ENCODE measurements at places on chromosomes 6 and 20.
A peak's percentile ranks its signal among the peaks of the same experiment; 100 is the strongest.

GRCh38 chr6:79152269-79152737 is 74.2 kb upstream of the PHIP start:
- DNase-seq: no peak

GRCh38 chr6:135707426-135707825 is 144.1 kb upstream of the PDE7B start:
- no peak for DNase-seq

DNA sequence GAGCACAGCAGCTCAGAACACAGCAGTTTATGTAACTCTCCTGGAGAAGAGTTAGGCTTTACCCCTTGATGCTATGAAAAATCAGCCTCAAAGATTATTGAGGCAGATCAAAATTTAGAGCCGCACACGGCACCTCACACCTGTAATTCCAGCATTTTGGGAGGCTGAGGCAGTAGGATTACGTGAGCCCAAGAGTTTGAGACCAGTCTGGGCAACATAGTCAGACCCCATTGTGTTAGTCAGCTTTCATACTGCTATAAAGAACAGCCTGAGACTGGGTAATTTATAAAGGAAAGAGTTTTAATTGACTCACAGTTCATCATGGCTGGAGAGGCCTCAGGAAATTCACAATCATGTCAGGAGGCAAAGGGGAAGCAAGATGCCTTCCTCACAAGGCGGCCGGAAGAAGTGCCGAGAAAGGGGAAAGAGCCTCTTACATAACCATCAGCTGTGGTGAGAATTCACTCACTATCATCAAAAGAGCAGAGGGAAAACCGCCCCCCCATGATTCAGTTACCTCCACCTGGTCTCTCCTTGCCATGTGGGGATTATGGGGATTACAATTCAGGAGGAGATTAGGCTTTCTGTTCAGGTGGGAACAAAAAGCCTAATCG is 87.7 kb downstream of the SGK1 start:
- no peak for DNase-seq

- no peak for DNase-seq
These were observed 24.3 kb upstream of the RPN2 start for GRCh38 chr20:37154684-37155298.

GRCh38 chr20:9300080-9300479 is 214.3 kb upstream of the LAMP5 start:
- no peak for DNase-seq

DNA sequence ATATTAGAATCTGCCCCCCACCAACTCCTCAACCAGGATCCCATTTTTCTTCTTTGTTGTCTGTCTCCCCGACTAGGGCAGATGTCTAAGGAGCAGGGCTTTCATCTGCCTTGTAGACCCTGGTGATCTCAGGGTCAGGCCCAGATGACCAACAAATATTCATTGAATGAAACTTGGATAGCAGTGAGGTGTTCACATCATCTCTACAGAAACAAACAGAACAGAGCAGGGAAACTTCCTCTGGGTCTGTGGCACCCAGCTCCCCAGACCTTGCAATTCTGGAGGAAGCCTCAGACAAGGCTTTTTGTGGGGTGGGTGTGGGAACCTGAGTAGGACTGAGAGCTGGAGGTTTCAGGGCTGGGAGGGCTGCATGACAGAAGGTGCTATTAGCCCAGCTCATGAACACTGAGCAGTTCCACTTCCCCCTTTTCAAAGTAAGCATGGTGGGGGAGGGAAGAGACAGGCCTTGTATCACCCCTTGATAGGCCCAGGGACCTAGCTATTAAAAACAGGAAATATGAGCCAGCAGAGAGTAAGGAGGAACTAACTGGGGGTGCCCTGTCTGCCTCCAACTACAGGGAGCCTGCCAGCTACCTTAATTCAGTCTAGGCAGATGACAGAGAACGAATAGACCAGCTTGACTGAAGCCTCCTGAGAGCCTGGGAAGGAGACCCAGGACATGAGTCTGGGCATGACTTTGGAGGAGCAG is 37.3 kb upstream of the TOP1 start:
- no peak for DNase-seq

DNA sequence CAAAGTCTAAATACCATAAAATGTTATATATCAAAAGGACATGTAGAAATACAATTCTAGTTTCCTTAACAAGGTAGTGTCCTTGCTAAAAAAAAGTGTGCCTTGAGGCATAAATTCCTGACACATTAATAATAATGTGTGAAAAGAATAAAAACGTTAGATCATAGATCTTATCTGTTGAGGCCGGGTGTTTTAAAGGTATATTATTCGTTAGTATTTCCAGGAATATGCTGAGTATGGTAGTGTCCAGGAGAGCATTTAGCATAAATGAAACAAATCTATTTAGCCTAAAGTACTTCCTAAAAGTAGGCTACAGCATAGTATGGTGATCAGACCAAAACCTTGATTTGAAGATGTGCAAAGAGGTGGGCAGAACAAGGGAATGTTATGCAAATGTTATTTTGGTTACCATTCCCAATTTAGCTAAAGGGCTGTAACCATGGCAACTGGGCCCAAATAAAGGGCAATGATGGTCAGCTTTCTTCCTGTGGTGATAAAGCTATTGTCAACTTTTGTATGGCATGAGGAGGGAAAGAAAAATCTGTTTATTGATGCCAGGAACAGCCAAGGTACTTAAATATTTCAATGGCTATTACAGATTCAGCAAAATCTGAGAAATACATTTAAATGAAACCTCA is 18.9 kb downstream of the MKKS start:
- DNase-seq: no peak

- no peak for DNase-seq
These were observed 56.9 kb downstream of the BCAS1 start for GRCh38 chr20:54013471-54013870.

GRCh38 chr6:145469021-145469420 is 266.3 kb downstream of the EPM2A start:
- DNase-seq: no peak

GRCh38 chr6:52545406-52546119 is 31.3 kb downstream of the TRAM2 start:
- DNase-seq: no peak

- no peak for DNase-seq
These were observed 158.6 kb upstream of the MLN start for GRCh38 chr6:33962246-33963027.

- DNase-seq: no peak
These were observed 60.1 kb upstream of the TAGAP start for GRCh38 chr6:159104931-159105330.

- no peak for DNase-seq
These were observed 107.3 kb upstream of the SNX9 start for GRCh38 chr6:157715728-157716164.

GRCh38 chr6:118740372-118740771 is 89.0 kb upstream of the CEP85L start:
- no peak for DNase-seq

GRCh38 chr6:94144807-94145206 is 725.4 kb upstream of the EPHA7 start:
- no peak for DNase-seq

DNA sequence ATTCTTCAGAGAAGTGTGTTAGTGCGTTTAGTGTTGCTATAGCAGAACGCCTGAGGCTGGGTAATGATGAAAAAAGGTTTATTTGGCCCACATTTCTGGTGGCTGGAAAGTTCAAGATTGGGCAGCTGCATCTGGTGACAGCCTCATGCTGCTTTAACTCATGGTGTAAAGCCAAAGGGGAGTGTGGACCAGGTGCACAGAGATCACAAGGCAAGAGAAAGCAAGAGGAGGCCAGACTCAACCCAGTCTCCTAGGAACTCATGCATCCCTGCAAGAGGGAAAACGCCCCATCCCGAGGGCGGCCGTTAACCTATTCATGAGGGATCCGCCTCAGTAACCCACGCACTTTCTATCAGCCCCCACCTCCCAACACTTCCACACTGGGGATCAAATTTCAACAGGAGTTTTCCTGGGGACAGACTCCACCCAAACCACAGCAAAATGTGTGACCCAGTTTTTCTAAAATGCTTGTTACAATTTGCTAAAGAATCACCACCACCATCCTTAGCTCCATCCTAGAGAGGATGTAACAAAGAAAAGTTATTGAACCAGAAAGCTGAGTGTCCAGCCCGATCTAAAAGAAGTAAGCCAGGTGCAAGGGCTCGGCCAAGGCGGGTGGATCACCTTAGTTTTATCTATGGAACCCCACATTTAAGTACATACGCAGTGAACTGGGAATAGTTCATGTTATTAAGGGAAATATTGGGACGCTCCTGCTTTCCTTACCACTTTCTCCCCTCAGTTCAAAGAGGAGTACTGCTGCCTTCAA is 164.8 kb downstream of the QKI start:
- DNase-seq: no peak

DNA sequence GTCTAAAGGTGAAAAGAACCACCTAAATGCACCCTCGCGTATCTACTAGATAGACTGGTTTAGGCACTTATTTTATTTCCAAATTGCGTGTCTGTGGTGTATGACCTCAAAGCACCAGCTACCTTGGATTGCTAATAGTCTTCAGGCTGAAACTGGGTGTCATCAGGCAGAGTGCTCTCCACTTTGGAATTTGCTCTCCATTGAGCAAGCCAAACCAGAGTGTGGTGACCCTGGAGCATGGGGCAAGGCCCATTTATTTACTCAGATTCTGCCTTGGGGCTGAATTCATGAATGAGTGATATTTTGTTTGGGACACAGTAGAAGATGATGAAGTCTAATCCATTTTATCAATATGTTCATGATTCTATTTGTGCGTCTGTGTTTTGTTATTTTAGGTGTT is 812.8 kb upstream of the SLC35B3 start:
- no peak for DNase-seq

- peak; percentile 22 for DNase-seq
These were observed 35.5 kb upstream of the ZFAND3 start for GRCh38 chr6:37783856-37784584.

DNA sequence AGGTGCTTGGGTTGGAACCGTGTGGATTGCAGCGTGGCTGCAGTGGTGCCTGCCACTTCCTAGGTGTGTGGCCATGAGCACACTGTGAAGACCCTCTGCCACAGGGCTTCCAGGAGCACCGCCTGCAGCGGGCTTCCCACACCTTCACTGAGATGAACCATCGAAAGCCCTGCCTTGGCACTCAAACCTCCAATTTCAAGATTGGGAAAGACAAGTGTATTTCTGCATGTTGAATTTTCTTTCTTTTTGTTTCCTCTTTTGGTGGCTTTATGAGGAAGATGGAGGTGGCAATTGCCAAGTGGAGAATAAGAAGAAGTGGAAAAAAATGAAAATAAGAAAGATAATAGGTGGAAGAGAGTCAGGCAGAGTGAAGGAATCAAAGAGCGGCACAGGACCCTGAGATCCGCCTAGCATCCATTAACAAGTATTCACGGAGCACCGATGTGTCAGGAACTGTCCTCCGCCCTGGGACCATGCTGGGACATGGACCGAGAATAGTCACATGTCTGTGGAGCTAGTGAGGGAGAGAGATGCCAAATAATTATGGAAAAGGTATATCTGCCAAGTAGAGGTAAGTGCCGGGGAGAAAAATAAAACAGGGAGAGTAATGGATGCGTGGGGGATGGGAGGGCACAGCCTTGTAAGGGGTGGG is 159.9 kb downstream of the BCAS1 start:
- DNase-seq: no peak

- no peak for DNase-seq
These were observed 168.1 kb upstream of the TOP1 start for GRCh38 chr20:40860487-40860902.

GRCh38 chr6:12009180-12009685 is 2.9 kb upstream of the HIVEP1 start:
- peak; percentile 39 for DNase-seq

DNA sequence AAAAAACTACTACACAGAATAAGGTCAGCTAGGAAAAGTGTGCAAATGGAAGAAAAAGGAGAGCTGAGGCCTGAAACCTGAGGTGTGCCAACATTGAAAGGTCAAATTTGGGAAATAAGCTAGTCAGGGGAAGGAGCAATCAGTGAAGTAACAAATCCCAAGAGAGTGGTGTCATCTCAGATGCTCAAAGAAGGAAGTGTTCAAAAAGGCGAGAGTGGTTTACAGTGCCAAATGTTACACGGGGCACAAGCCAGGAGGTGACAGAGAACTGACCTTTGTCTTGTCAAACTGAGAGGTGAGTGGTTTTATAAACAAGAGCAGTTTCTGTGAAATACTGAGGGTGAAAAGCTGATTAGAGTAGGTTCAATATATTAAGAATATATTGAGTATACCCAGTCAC is 83.0 kb upstream of the TCF21 start:
- DNase-seq: no peak

DNA sequence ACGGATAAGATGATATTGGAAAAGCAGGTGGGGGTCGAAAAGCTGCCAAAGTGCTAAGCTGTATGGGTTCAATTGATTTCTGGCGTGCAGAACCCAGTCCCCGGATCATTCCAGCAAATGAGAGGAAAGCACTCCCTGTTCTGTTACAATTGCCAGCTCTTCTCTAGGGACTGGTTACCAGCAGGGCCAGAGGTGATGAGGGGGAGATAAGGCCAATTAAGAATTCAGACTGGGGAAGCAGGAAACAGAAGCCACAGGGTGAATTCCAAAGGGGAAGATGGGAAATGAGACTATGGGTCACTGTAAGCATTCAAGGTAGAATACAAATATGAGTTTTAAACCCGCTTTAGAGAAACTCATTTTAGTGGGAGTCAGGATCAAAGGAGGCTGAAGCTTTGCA is 349.4 kb upstream of the MAP3K7 start:
- no peak for DNase-seq

- DNase-seq: no peak
These were observed 258.7 kb upstream of the ID4 start for GRCh38 chr6:19578481-19578880.

DNA sequence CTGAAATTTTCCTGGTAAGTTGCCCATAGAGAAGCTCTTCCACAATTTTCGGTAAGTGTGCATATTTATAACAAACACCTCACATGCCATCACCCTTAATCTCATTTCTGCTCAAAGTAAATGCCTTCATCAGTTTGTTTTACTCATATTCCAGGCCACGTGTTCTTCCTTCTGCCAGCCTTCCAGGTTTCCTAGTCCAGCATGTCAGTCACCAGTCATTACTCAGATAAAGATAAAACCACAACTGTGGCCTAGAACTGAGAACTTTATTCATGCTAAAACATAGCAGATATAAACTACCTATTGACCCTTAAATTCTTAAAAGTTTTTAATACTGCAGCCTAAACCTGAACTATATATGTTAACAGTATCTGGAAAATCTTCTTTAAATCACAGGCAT is 149.5 kb upstream of the SLC22A16 start:
- DNase-seq: no peak

- DNase-seq: no peak
These were observed 26.0 kb upstream of the ADIG start for GRCh38 chr20:38554986-38555385.

DNA sequence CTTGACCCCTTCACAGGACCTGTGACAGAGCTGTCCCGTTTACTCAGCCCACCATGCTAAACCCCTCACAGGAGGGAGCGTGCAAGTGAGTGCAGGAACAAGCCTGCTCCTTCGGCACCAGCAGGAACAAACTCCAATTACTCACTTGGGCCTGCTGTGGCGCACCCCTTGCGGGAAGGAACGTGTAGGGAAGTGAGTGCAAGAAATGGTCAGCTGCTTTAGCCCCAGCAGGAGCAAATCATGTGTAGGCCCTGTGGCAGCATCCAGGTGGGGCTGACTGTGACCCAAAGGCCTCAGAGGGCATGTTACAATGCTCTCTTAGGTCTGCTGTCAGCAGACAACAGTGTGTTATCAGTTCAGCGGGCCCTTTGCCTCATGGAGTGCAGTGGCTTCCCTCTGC is 574.4 kb downstream of the PRKN start:
- DNase-seq: no peak

Data from anterior cingulate cortex (tissue), 58 donors.